Inflammatory macrophage treated with lipopolysaccharide for 4 hours (primary cell): ENCODE measurements at places on chromosomes 2 and 18.

DNA sequence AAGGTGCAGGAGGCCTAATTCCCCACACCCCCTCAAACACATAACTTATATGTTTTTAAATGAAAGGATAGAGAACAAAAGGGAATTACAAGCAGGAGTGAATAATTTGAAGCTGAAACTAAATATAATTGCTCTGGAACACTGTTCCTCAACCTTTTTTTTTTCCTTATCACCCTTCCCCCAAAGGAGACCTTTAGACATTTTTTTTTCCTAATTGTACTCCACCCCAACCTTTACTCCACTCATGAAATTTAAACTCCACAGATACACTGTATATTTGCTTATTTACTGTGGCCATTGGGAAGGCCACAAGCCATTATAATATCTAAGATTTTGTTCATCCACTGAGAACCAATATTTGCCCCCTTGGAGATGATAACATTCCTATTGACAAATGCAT, 45.4 kb upstream of the PELI1 start:
- DNase-seq = no peak

DNA sequence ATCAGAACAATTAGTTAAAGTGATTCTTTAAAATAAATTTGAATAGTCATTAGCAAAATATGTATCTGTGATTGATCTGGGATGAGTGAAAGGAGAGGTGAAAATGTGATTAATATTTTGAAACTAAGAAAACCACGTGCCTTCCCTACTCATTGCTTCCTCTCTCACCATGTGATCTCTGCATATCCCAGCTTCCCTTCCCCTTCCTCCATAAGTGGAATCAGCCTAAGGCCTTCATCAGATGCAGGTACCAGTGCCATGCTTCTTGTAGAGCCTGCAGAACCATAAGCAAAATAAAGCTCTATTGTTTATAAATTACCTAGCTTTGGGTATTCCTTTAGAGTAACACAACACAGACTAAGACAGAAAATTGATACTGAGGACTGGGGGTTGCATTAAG, 11.2 kb upstream of the STAT1 start:
- DNase-seq = peak; percentile 44

GRCh38 chr2:108268001-108268400, 20.7 kb upstream of the SULT1C2 start:
- DNase-seq = peak; percentile 24

- DNase-seq = peak; percentile 42
Measured at GRCh38 chr2:55616551-55617174, 759 bp downstream of the PPP4R3B start.

DNA sequence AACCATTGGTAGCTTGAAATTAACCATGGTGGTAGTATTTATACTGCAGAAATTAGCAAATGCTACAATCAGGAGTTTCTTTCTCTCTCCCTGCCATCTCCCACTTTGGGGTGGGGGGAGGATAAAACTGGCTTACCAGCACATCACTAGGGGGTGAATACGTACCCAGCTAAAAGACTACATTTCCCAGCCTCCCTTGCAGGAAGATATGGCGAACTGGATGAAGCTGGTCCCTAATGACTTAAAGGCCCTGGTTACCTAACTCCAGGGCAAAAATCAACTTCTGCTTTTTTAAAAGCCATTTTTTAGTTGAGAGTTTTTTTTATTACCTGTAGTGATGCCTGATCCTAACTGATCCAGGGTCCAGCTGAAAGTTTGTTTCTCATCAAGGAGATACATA, 70.3 kb upstream of the RAB12 start:
- no peak for DNase-seq

DNA sequence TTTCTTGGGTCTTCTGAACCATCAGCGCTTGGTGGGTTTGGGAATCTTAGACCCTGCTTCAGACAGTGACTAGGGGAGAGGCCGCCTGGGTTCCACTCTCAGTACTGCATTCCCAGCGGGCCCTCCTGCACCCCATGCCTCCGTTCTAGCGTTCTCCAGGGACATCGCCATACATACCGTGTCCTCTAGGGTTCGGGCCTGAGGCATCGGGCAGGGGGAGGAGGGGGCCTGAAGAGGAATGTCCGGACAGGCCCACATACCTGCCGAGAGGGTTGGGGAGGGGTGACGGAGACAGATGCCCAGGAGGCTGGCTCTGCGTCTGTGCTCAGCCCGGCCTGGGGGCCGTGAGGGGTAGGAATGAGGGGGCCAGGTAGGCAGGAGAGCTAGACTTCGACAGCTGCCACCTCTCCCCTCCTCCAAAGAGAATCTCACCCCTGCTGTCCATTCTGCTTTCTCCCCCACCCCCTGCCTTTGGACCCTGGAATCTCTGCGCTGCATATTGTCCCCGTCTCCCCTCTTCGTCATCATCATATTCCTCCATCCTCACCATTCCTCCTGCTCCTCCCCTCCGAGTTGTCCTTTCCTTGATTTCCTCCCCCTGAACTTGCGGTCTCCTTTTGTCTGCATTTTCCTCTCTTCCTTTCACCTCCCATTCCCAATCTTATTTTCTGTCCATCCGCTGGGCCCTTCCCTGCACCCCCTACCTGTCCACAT, 7.8 kb upstream of the WNT10A start:
- no peak for DNase-seq

DNA sequence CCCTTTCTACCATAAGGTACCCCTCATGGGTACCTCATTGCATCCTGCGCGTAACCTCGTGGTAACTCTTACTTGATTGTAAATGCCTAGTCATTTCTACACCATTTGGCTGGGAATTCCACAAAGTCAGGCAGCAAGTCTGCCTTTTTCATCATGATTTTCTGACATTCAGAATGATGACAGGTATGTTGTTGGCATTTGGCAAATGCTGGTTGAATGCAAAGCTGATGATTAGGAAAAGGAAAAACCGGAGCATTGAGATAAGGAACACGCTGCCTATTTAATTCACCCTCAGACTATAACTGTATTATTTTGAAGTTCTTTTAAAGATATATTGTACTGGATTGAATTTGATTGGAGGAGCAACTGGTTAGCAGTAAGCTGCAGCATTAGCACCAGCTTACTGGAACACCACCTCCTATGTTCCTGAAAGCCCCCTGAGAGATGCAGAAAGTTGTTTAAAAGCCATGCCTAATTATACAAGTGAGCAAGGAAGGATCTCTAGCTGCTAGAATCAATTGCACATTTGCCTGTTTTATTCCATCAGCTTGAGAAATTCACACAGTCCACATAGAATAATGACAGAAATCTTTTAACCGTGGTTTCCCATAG, 520.1 kb downstream of the LRP1B start:
- DNase-seq = no peak

- DNase-seq = no peak
Measured at GRCh38 chr18:58698701-58699193, 27.5 kb downstream of the MALT1 start.

DNA sequence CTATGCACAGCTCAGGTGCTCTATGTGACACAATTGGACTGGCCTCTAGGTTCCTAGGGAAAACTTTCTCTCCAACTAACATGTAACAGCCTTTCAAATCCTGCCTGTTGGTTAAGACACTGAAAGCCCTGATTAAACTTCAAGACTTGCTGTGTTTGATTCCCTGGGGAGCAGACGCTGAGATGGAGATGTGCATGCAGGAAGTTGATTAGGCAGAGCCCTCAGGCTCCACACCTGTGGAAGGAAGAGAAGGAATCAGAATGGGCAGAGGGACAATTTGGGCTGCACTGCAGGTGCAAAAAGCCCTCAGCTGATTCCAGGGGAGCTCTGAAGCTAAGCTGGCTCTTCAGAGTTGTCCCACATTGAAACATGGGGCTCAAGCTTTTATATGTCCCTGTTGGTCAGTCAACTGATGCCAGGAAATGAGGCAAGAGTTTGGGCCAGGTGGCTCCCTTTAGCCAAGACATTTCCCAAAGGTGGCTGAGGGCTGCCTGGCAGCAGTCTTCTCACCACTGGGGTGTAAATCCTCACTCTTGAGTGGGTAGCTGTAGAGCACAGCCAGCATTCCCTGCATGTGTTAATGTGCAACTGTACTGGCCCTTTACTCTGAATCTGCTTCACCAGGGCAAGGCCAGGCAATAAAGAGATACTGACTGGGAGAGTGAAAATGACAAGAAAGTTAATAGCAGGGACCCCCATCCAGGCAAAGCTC, 199.5 kb upstream of the DDX18 start:
- no peak for DNase-seq
